ENCODE measurements at places on chromosomes 7 and 10. TPM values are rescaled to one million over a fixed set of nuclear protein-coding genes. Genes with fewer than 3 reads are reported as not detected.

- no peaks in the 10 kb centered on the region for H3K36me3 ChIP-seq
- H3K27me3 ChIP-seq = no peaks in the 10 kb centered on the region
- no peak overlapping the region for H3K4me3 ChIP-seq
- H3K4me1 ChIP-seq = no peaks in the 10 kb centered on the region
- no peak overlapping the region for H3K27ac ChIP-seq
- DNase-seq = no peak
These were observed 99.8 kb downstream of the ANKRD30A start for GRCh38 chr10:37225163-37225562.

DNA sequence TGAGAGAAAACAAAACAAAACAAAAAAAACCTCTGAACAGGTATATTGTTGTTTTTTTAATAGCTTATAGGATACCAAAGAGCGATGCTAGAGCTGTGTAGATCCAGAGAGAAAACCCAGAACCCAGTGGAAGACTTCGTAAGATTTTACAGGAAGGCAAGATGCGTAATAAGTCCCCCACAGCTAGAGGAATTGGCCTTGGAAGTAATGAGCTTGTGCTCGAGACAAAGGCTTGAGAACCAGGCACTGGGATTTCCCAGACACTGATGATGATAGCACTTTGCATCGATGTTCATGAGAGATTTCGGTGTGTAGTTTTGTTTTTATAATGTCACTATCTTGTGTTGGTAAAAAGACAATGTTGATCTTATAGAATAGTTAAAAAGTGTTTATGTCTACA, 821.5 kb upstream of the IGFBP3 start:
- H3K27me3 ChIP-seq = no peaks in the 10 kb centered on the region
- no peak for DNase-seq
- no peaks in the 10 kb centered on the region for H3K4me1 ChIP-seq
- H3K36me3 ChIP-seq = no peaks in the 10 kb centered on the region
- H3K4me3 ChIP-seq = no peak overlapping the region
- no peak overlapping the region for H3K27ac ChIP-seq

DNA sequence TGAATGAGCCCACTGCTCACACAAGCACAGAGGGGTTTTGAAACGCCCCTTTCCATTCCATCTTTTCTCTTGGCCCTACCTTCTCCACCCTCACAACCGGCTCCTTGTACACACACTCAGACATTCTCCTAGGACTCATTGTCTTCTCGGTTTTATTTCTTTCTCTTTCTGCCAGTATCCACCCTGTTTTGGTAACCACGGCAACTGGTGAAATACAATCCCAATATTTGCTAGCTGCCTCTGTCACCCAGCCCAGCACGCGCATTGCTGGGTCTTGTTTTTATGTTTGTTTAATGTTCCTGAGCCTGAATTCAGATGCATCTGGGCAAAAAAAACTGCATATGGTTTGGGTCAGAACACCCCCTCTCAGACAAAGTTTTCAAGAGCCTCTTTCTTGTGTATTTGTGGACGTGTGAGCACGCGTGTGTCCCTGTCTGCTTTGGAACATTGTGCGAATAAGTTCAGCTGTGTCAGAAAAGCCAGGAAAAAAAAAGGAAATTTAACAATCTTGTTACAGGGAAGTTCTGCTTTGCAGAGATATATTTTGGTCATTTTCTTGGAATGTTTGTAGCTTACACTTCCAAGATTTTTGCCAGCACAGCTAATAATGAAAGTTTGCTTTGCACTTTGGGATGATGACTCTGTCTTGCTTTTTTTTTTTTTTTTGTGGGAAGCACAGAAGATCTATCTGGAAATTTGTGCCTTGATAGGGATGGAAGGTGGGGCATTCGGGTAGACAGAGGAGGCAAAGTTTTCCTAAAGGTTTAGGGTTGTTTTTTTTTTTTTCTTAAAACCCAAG, 225.9 kb downstream of the TRIL start:
- peak overlapping the region; percentile 4 for H3K27ac ChIP-seq
- no peaks in the 10 kb centered on the region for H3K27me3 ChIP-seq
- H3K4me3 ChIP-seq = no peak overlapping the region
- no peaks in the 10 kb centered on the region for H3K4me1 ChIP-seq

GRCh38 chr7:107948645-107949442, 54.1 kb downstream of the LAMB1 start:
- no peak for DNase-seq
- H3K4me1 ChIP-seq = peaks cover 53% of the 10 kb centered on the region
- H3K4me3 ChIP-seq = no peak overlapping the region
- H3K36me3 ChIP-seq = peaks cover 62% of the 10 kb centered on the region
- no peaks in the 10 kb centered on the region for H3K27me3 ChIP-seq

Gene TACC2
- polyA plus RNA-seq = 44.4 TPM

Gene UCMA
- not detected for polyA plus RNA-seq

Measured in stomach (tissue), 19 donors.